ENCODE measurements at places on chromosomes 11 and 22.

GRCh38 chr11:26558190-26558589, 13.9 kb downstream of the MUC15 start:
- no peak for DNase-seq

DNA sequence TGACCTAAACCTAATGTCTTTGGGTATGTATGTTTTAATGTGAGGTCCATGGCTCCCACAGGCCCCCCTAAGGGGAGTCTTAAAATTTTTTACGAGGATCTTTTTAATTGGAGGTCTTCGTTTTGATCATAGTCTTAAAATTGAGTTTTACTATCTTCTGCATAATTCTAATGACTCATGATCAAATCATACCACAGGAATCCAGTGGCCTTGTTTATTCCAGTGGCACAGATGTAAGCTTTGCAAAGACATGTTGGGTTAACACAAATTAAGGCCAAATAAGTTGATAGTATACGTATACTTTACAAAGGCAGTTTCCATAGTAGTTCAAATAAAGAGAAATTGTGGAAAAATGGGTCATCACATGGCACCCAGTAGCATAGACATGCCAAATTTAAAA, 33.9 kb upstream of the FJX1 start:
- DNase-seq, result no peak

GRCh38 chr22:36923131-36923788, 9.8 kb downstream of the CSF2RB start:
- DNase-seq, result no peak

DNA sequence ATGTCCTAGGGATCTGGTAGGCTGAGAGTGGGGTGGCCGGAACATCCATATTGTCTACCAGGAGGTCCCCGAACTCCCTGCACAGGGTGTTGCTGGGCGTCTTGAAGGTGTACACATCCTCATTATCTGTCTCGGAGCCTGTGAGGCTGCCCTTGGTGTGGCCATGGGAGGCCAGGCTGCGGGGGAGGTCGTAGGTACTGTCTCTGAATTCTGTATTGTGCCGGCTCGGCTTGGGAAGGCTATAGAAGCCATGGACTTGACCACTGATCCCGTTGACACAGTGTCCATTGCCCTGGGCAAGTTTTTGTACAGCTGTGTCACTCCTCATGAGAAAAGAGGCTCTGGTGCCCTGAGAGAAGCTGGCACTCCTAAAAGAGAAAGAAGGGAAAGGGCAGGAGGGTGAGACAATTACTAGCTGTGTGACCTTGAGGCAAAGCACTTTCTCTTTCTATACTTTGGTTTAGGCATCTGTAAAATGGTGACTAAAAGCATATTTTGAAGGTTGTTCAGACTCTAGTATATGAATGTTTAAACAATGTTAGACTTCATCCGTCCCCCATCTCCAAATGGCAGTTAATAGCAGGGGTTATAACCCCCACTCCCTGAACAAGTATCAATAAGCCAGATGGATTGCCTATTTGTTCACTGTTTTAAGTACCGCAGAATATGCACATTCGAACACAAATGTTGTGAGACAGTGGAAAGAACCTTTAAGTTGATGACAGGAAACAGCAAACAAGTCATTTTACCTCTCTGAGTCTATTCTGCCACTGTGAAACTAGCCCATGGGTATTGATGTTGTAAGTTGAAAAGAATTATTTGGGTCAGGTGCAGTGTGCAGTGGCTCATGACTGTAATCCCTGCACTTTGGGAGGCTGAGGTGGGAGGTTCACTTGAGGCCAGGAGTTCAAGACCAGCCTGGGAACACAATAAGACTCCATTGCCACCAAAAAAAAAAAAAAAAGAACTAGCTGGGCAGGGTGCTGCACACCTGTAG, 38.3 kb downstream of the USP35 start:
- no peak for DNase-seq

GRCh38 chr11:44577231-44577830, 11.9 kb downstream of the CD82 start:
- no peak for DNase-seq

DNA sequence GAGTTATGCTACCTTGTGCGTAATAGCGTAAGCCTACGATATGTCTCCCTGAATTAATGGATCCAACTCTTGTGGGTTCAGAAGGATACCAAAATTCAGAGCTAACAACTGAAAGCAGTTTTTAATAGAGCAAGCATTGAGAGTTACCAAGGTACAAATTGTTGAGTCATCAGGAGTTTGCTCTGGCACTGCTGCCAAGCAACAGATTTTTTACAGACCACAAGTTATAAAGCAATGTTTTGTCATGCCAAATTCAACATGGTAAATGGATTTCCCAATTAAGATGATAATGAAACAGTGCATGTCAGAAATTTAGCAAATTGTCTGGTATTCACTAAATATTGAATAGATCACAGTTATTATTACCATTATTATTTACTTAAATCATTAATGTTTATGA, 295.6 kb downstream of the NELL1 start:
- no peak for DNase-seq

DNA sequence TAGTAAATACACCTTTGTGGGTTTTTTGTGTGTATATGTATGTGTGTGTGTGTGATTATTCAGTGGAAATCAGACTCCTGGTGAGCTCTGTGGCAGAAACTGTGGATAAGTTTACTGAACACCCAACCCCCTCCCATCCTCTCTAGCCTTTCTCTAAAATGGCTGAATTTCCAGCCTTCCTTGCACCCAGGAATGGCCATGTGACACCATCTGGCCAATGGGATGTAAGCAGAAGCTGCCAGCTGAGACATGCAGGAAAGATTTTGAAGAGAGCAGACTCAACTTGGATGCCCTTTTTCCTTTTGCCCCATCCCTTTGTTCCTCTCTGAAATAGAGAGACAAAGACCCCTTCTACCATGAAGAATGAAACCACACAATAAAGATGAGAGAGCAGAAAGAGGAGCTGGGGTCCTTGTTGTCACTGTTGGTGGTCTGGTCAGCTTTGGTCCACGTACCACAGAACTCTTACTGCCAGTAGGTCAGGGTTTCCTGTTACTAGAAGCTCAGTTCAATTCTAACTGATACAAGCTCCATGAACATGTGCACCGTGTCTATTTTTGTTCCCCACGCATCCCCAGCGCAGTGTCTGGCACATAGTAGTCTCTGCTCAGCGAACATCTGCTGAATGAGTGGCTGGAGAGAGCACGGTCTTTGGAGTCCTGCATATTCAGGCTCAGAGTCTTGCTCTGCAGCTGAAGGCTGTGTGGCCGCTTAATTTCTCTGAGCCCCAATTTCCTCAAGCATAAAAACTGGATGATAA, 57.5 kb downstream of the SEZ6L start:
- DNase-seq, result no peak

GRCh38 chr11:14255238-14255534, 103.8 kb downstream of the RRAS2 start:
- no peak for DNase-seq

All from NCI-H1930 (cell line).